Esophagus squamous epithelium (tissue), 5 donors: ENCODE measurements at places on chromosomes 7 and 10.

DNA sequence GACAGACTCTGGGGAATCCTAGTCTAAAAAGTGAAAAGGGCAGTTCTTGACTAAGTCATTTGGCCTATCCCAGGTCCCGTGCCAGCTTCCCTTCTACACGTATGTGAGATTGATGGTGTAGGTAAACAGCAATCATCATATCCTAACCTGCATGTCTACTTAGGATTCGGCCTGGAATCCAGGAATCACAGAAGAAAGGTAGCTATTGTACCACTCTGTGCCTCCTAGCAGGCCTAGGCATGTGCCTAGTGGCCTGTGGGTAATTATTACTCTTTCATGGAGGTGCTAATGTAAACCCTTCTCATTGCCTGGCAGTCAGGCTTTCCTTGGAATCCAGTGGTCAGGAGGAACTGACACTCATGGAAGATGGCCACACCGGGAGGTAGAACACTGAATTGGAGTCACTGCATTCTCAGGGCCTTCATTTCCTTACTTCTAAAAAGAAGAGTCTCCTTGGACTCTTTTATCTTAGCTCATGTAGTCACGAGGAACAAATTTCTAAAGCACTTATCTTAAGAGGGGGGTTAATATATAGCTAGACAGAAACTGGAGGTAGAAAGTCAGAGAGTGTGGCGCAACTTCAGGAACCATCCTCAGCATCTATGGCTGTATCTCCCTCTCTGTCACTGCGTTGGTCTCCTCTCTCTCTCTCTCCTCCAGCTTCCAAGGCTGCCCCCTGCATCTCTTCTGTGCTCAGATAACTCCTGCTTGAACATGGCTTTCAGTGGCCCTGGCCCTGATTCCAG is 122.5 kb downstream of the C1GALT1 start:
- DNase-seq: no peak

- no peak for DNase-seq
Observed at GRCh38 chr10:91711885-91712680, 79.2 kb upstream of the PPP1R3C start.

- no peak for DNase-seq
Observed at GRCh38 chr10:117163061-117163953, 25.2 kb upstream of the VAX1 start.

- DNase-seq: no peak
Observed at GRCh38 chr10:34292194-34292565, 522.9 kb downstream of the PARD3 start.

- no peak for DNase-seq
Observed at GRCh38 chr7:107070710-107071109, 26.2 kb downstream of the PRKAR2B start.

DNA sequence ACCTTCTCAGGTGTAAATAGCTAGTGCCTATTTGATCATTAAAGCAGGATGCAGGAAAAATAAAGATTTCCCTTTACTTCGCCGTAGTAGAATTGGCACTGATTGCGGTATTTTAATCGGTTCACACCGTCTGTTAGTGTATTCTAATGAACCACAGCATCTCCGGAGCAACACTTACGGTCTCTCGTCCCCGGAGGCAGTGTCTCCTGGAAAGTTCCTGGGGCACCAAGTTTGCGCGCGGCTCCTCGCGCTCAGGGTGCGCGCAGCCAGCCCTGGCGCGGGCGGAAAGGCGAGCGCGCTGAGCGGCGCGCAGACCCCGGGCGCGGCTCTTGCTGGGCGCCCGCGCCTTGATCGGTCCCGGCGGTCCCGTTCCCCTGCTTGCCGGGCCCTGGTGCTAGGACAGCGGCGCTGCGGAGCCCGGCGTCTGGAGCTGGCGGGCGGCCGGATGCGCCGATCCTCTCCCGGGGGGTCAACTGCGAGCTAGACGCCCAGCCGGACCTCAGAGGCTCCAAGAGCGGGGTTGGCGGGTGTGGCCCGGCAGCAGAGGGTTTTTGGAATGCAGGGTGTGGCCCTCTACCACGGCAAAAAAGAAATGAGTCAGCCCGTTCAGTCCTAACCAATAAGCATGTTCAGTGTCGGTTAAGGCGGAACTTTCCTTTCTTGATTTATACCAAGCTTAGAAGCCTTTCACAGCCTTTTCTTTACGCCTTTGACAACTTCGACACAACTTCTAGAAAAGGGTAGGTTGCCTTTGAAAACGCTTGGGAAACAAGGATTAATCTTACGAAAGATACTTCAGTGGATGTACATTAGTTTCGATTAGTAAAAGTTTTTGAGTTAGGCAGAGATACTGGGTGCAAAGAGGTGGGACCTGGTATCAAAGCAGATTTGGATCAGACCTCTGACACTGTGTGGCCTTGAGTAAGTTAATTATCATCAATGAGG is 166.8 kb upstream of the ASAH2 start:
- peak; percentile 19 for DNase-seq

GRCh38 chr10:33820531-33820930 is 486.1 kb upstream of the NRP1 start:
- no peak for DNase-seq

DNA sequence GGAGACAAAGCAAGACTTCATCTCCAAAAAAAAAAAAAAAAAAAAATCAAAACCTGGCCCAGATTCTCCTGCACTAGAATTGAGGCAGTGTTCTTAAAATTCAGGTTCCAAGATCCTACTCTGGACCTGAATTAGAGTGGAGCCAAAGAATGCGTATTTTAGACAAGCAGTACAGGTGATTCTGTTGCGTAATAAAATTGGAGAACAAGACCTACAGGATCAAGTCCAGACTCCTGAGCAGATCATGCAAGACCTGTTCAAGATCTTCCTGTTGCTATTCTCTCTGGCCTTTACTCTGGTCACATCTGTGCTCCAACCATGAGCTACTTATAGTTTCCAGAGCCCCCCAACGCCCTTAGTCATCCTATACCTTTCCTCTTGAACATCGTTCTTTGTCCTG is 51.5 kb upstream of the RSBN1L start:
- no peak for DNase-seq

DNA sequence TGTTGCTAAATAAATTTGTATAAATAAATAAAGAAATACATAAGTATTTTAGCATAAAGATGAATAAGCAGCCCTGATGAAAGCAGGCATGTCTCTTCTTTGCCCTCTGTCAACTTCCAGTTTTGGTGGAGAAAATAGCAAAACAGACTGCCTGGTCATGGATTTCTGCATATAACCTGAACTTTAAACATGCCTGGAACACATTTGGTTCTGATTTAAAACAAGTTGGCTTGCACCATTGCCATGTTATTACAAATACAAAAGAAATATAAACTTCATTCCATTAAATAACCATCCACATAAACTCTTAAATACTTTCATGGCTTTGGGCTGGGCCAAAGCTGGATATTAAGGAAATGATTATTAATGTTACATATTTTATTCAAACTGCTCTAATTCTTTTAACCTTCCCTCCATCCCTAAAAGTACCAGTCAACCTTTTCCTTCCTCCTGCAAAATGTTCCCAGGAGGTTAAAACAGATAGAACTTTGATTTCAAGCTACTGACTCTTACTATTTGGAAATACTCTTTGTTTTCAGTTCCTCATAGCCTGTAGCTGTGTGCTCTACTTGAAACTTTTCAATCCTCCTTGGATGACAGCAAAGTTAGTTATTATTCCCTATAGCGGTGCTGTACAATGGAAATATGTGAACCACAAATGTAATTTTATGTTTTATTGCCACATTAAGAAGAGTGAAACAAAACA is 96.3 kb downstream of the BICC1 start:
- no peak for DNase-seq

DNA sequence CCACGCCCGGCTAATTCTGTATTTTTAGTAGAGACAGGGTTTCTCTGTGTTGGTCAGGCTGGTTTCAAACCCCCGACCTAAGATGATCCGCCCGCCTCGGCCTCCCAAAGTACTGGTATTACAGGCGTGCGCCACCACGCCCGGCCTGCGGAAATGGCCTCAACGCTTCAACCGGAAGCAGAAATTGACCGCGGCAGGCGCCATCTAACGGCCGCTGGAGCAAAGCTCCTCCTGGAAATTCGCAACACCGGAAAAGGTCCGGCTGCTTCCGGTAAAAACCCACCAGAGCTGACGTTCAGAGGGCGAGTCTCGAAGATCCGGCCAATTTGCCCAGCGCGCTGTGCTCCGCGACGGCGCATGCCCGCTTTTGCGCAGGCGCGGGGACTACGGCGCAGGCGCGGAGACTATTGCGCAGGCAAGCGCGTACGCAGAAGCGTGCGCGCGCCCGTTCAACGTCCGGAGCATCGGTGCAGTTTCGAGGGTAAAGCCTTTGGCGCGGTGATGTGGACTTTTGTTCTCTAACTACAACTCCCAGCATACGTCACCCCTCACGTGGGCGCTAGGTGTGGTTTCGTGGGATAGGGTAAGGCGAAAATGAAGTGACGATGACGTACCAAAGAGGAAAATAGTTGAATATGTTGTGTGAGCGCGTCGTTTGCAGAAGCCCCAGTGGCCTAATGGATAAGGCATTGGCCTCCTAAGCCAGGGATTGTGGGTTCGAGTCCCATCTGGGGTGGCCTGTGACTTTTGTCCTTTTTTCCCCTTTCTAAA is 915 bp upstream of the FMC1 start:
- peak; percentile 97 for DNase-seq

DNA sequence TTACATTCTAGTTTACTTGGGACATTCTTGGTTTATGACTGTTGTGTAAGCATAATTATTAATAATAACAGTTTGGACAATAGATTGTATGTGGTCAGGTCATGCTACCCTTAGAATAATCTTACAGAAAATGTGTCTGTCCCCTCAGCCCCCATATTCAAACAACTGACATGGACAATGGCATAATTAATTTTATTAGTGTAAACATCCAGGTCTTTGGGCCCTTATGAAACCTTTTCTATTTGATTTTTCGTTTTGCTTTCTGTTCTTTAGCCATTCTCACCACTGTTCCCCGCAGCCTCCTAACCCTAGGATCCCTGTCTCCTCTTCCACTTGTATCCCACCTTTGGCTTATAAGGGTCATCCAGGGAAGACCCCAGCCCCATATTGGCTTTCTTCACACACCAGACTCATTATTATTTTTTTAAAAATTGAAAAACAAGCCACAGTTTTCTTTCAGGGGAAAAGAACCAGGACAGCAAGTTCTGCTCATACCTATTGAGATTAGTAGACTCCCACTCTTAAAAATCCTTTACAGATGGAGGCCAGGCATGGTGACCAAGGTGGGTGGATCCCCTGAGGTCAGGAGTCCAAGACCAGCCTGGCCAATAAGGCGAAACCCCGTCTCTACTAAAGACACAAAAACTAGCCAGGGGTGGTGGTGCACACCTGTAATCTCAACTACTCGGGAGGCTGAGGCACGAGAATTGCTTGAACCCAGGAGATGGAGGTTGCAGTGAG is 11.5 kb downstream of the VIM start:
- DNase-seq: no peak

- no peak for DNase-seq
Observed at GRCh38 chr10:88980800-88981199, 9.8 kb upstream of the FAS start.

- no peak for DNase-seq
Observed at GRCh38 chr10:118590334-118590733, 5.1 kb downstream of the PRLHR start.

DNA sequence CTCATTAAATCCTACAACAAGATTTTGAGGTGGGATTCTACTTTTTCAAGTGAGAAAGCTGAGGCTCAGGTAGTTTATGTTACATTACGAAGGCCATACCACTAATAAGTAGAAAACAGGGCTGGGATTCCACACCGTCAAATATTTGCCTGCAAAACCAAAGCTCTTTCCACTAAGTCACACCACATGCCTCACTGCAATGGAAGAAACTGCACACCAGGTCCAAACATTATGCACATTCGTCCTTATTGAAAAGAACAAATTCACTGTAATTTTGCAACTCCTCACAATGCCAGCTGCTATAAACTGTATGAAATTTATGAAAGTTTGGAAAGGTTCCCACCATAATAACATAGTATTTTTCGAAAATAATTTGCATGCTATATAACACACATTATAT is 66.5 kb downstream of the DGKB start:
- DNase-seq: no peak

- no peak for DNase-seq
Observed at GRCh38 chr7:93923942-93924341, 2.4 kb downstream of the GNG11 start.

GRCh38 chr7:115008465-115009114 is 86.7 kb downstream of the MDFIC start:
- no peak for DNase-seq

DNA sequence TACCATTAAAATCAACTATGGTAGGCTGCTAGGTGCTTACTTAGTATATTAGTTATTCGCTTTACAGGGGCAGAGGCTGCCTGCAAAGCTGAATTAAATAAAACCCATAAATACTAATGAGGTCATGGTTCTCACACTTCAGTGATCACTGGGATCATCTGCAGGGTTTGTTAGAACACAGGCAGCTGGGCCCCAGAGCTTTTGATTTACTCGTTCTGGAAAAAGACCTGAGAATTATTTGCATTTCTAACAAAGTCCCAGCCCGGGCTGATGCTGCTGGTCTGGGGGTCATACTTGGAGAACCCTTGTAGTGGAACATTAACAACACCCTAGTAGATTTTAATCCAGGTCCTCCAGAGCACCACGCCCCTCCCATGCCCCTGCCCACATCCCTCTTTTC is 8.5 kb downstream of the UCN3 start:
- no peak for DNase-seq

GRCh38 chr7:38893061-38893460 is 15.9 kb downstream of the VPS41 start:
- DNase-seq: no peak

DNA sequence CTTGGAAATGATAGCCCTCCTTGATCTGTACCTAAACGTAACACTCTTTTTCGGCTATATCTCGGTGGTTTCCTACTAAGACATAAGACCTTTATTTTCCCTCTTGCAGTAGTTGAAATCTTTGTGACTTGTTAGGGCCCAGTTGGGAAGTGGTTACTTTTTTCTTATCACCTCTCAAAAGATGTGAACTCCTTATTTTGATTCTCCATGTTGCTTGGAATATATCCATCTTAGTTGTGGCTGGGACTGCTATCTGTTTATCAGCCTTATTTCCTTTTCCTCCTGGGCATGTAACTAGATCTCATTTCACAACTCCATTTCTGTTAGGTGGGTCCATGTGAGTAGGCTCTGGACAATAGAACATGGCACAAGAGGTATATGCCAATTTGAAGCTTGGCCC is 4.1 kb upstream of the CPED1 start:
- DNase-seq: no peak

GRCh38 chr7:2813350-2814185 is 30.5 kb downstream of the GNA12 start:
- DNase-seq: no peak

- DNase-seq: no peak
Observed at GRCh38 chr10:48361176-48361575, 54.7 kb downstream of the MAPK8 start.

DNA sequence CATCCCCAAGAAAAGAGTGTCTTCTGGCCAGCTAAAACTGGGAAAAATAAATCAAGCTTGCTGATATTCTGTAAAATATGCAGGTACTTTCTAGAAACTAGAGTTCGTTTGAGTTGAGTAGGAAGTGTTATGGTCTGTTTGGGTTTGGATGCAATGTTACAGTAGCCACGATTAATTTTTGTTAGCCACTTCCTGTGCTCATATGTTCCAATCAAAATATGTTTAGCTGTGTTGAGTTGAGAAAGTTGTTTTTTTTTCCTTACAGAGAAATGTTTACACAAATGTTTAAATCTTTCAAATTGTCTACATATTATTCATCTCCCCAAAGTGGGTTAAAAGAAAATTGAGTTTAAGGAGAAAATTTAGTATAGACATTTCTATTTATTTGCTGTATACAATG is 11.3 kb upstream of the LAMB1 start:
- no peak for DNase-seq

- DNase-seq: no peak
Observed at GRCh38 chr7:47488969-47489342, 93.0 kb downstream of the TNS3 start.
